Left renal pelvis (tissue), 4 donors: ENCODE measurements at places on chromosomes 5 and 9. TPM values are rescaled to one million over a fixed set of nuclear protein-coding genes. Genes with fewer than 3 reads are reported as not detected.

DNA sequence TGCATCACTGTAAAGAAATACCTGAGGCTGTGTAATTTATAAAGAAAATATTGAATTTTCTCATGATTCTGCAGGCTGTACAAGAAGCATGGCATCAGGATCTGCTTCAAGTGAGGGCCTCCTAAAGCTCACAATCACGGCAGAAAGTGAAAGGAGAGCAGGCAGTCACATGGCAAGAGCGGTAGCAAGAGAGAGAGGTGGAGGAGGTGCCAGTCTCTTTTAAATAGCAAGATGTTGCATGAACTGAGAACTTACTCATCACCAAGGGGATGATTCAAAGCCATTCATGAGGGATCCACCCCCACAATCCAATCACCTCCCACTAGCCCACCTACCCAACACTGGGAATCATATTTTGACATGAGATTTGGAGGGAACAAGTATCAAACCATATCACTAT, 184.5 kb upstream of the PAPPA start:
- no peak for DNase-seq

DNA sequence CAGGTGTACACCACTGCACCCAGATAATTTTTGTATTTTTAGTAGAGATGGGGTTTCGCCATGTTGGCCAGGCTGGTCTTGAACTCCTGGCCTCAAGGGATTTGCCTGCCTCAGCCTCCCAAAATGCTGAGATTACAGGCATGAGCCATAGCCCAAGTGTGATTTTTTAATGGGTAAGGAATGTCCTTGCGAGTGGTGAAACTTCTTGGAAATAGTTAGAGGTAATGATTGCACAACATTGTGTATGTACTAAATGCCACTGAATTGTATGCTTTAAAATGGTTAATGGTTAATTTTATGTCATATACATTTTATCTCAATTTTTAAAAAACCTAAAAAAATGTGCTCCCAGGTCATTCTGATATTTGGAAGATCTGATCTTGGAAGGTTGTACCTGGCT, 59.9 kb upstream of the IL6ST start:
- DNase-seq = no peak

GRCh38 chr5:130068988-130069387, 164.7 kb downstream of the CHSY3 start:
- DNase-seq = no peak

- DNase-seq = no peak
These were observed 15.5 kb downstream of the MEGF9 start for GRCh38 chr9:120698766-120699165.

The DNAH5 gene
- polyA plus RNA-seq = 2.8 TPM

The SOX30 gene
- polyA plus RNA-seq = 0.52 TPM

DNA sequence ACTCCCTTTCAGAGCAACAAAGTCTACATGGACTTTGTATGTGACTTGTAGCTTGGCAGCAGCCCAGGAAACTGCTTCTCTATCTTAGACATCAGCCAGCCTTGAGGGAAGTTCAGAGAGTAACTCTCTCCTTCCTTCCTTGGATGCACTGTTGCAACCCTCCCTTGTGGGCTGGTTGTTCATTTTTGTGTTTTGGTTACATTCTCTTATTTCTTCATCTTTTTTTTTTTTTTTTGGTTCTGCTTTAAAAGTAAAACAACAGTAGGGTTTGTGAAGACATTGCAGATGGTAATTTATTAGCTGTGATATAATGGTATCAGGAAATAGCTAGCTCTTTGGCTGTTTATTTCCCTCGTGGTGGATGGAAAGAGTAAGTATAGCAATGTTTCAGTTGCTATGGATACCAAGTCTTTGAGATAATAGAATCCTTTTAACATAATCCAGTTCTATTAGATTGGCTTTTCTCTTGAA, 97.9 kb upstream of the MAMDC2 start:
- no peak for DNase-seq

- no peak for DNase-seq
These were observed 372.6 kb downstream of the EBF1 start for GRCh38 chr5:158727136-158727535.

DNA sequence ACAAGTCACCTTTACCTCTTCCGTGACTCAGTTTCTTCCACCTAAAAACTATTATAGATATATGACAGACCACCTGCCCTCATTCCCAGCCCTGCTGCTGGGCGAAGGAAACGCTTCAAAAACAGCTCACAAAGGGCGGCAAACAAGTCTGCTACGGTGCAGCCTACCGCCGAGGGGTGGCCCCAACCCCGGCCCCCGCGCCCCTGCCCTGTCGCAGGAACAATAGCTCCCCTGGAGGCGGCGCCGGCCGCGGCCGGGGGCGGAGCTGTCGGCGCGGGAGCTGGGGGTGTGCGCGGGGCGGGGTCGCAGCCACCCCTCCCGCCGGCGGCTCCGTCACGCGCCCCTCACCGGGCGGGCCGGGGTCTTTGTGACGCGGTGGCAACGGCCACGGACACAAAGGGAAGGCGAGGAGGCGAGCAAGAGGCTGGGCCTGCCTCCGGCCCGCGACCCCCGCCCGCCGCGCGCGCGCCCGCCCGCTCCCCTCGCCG, at the start of gene TMEFF1:
TSS of gene TMEFF1 (plus strand) at position 362 of the 488 bp plus-strand sequence. CDS start 396 bp downstream, outside the sequence.
- DNase-seq = peak; percentile 51

DNA sequence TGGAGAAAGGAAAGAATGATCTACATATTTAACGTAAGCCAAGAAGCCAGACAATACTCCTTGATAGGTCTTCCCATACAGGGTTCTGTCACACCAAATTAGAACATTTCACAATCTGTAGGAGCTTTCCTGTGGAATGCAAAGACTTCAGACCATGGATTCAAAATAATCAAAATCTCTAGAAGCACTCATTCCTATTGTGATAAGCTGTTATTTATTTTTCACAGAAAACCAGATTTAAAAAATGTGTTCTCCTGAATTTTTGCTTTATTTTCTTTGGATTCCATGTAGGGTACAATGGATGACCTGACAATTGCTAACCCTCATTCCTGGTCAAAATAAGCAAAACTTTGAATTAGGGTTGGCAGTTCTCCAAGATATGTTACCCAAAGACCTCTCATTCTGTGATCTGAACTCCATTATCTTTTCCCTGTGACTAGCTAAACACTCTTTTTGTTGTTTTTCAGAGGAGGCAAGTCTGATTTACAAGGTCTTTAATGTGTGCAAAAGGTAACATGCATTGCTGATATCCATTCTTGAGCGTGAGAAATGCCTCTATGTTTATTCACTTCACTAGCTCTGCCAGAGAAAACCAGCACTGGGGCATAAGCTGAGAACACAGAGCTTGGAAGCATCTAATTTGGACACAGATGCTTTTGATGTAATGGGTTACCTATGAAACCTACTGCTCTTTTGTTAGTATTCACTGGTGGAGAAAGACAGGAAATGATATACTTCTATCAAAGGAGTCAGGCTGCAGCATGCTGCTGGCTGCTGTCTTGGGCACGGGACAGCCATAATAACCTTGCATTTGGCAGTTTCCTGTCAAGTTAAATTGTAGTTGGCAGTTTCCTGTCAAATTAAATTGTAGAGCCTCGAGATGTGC, 31.4 kb downstream of the ACTBL2 start:
- DNase-seq = no peak

DNA sequence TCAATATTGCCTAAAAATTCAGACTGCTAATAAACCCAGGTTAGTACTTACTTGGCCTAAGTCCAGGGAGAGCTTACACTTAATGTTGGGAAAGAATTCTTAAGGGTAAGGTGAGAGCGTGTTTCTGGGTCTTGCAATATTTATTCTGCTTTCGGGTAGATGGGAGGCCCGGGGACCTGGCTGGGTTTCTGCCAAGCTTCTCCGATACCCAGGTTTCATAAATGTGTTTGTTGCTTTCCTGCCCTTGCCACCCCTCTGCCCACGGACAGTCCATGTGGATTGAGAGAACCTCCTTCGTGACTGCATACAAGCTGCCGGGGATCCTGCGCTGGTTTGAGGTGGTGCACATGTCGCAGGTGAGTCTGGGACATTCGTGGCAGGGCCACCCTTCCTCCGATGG, 48.4 kb upstream of the FOXI1 start:
- DNase-seq = no peak
